ENCODE measurements at places on chromosomes 3 and 15. TPM values are rescaled to one million over a fixed set of nuclear protein-coding genes. Genes with fewer than 3 reads are reported as not detected.

DNA sequence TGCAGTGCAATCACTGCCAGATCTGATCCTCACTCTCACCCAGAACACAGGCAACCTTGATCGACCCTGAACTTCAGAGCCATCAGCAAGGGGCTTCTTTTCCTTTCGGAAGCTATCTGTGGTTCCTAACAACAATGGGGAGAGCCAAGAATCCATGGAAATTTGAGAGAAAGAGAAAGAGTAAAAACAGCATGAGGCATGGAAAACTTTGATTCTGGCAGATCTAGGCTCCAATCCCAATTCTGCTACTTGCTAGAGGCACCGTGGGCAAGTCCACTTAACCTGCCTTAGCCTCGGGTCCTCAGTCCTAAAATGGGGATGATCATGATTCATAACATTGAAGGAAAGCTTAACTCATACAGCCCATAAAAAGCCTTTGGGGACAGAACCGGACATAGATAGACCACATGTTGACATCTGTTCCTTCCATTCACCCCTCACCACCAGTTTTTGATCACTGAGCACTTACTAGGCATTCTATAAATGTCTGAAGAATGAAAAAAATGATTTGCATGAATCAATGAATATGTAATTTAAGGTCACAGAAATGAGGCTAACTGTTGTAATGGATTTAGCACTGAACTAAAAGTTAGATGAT lies 605.7 kb upstream of the CFAP20DC start:
- no peaks in the 10 kb centered on the region for H3K36me3 ChIP-seq
- H3K27ac ChIP-seq = no peak overlapping the region
- H3K4me1 ChIP-seq = no peaks in the 10 kb centered on the region
- no peak for DNase-seq
- H3K4me3 ChIP-seq = no peak overlapping the region

DNA sequence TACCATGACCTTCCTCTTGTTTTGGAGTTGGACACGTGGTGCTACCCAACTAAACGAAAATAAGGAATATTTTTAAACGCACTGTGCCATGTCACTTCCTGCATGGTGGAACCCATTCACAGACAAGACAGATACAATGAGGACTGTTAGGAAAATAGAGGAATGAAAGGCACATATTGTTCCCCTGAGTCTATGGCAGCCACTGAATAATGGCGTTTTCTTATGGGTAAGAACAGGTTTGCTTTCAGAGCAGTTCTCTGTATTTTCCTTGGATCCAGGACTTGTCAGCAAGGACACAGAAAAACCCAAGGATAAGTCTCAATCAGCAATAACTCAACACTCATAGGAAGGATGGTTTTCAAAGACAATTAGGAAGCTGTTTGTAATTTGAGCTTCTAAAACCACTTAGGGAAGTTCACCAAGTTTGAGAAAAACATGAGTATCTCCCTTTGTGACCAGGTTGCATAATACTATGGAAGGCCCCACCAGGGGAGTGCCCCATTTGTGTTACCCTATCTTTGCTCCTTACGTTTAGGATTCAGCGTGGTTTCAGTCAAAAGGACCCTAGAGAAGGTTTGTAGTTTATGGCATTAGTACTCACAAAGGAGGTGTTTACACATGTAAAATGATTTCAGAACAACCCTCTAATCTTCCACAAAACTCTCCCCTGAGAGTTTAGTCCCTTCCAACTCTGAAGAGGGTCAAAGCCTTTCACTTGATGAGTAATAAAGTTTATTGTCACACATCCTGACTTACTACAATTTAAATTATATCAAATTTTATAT lies 487.2 kb upstream of the ATP11B start:
- H3K36me3 ChIP-seq = no peaks in the 10 kb centered on the region
- no peak for DNase-seq
- H3K27me3 ChIP-seq = no peaks in the 10 kb centered on the region
- H3K4me1 ChIP-seq = no peaks in the 10 kb centered on the region
- H3K27ac ChIP-seq = no peak overlapping the region

- no peak overlapping the region for H3K4me3 ChIP-seq
- DNase-seq = no peak
- H3K27ac ChIP-seq = no peak overlapping the region
- peaks cover 12% of the 10 kb centered on the region for H3K27me3 ChIP-seq
- H3K36me3 ChIP-seq = no peaks in the 10 kb centered on the region
Measured at GRCh38 chr15:71057143-71057542, 58.1 kb upstream of the THSD4 start.

DNA sequence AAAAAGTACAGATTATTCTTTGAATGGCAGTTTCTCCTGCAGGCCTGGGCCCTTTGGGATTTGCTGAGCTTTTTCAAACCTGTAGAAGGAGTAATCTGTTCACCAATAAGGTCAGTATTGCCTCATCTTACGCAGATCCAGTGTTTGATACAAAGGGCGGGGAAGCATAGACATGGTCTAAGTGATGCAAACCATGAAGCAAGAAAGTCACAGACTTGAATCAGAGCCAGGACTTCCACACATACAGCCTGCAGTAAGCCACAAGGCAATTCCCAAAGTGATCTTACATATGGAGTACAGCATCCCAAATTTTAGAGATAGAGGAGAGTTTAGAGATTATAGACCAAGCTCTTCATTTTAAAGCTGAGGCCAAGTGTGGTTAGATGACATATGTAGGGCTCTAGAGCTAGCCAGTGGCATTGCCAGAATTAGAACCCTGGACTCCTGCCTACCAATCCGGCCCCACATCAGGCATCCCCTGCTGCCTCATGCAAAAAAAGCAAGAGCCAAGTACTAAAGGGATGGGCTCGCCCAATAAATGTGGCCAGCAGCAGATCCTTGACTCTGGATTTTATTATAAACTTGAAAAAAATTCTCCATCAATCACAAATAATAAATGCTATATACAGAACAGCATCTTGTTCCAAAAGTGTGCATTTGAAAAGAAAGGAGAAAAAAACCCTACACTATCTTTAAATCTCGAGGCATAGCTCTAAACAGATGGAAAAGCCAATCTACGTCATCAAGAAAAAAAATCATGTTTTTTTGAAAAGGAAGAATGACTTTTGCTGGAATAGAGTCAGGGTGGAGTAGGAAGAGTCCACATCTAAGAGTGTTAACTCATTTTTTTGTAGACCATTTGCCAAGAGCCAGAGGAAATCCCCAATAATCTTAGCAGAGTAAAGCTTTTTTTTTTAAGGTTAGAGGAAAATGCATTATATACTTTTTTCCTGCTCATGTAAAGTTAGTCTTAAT lies 24.0 kb downstream of the ABI3BP start:
- H3K27ac ChIP-seq = no peak overlapping the region
- H3K4me3 ChIP-seq = no peak overlapping the region
- no peak for DNase-seq
- no peaks in the 10 kb centered on the region for H3K4me1 ChIP-seq
- no peaks in the 10 kb centered on the region for H3K36me3 ChIP-seq
- no peaks in the 10 kb centered on the region for H3K27me3 ChIP-seq

DNA sequence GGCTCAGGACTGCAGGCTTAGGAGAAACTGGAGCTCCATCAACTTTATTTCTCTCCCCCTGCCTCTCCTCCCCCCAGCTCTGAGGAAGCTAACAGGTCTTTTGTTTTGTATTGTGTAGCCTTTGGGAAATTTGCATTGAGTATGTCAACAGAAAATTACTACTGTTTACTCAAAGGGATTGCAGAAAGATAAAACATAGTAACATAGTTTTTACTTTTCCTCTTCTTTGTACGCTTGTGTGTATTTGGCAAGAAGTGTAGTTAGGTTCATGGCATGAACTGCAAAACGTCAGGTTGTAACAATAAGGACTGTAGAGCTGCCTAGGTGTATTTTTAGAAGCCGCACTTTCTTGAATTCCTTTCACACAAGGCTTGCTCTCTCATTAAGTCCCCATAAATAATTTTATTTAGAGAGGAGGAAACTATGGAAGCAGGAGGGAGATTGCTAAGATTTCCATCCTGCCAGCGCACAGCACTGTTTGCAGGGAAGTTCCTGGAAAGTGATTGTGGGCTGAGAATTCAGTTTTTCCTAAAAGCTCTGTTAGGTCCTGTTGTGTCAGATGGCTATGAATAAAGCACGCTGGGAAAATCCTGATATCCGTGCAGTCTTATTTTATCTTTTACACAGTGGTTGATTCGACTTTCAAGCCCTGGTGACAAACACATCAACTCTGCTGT lies 21.1 kb upstream of the SATB1 start:
- peaks cover 41% of the 10 kb centered on the region for H3K4me1 ChIP-seq
- no peaks in the 10 kb centered on the region for H3K27me3 ChIP-seq
- peak overlapping the region; percentile 99 for H3K27ac ChIP-seq
- no peak for DNase-seq
- H3K4me3 ChIP-seq = peak overlapping the region; percentile 97

DNA sequence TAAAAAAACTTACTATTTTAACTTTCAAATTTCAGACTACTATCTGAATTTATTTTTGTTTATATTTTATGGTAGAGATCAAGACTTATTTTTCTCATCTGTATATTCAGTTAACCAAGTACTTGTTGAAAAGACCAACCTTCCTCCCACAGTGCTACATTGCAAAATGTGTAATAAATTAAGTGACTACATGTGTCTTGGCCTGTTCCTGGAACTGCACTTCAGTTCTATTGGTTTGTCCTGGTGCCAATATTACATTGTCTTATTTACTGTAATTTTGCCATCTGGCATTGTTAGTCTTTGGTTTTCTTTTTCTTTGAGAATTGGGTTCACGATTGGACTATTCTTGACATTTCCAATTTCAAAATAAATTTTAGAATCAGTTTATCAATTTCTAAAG lies 138.4 kb upstream of the KCNMB2 start:
- no peak for DNase-seq
- H3K27me3 ChIP-seq = peaks cover 7% of the 10 kb centered on the region
- no peaks in the 10 kb centered on the region for H3K36me3 ChIP-seq
- no peak overlapping the region for H3K27ac ChIP-seq

DNA sequence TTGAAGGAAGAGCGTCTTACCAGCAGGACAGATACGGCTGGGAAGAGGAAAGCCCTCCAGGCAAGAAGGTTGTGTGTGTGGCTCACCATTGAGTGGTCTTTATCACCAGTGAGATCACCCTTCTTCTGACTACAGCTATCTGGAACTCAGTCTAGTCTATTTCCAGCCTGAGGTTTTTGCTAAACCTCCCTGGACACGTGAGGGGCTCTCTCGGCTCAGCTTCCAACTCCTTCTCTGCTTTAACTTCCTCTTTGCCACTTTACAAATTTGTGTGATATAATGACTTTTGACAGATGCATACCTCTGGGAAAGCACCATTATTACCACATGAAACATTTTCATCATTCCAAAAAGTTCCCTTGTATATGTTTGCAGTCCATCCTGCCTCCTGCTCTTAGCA lies 15.3 kb upstream of the ROPN1 start:
- no peak overlapping the region for H3K4me3 ChIP-seq
- H3K27ac ChIP-seq = no peak overlapping the region
- H3K27me3 ChIP-seq = peaks cover 58% of the 10 kb centered on the region
- H3K36me3 ChIP-seq = no peaks in the 10 kb centered on the region
- DNase-seq = no peak

DNA sequence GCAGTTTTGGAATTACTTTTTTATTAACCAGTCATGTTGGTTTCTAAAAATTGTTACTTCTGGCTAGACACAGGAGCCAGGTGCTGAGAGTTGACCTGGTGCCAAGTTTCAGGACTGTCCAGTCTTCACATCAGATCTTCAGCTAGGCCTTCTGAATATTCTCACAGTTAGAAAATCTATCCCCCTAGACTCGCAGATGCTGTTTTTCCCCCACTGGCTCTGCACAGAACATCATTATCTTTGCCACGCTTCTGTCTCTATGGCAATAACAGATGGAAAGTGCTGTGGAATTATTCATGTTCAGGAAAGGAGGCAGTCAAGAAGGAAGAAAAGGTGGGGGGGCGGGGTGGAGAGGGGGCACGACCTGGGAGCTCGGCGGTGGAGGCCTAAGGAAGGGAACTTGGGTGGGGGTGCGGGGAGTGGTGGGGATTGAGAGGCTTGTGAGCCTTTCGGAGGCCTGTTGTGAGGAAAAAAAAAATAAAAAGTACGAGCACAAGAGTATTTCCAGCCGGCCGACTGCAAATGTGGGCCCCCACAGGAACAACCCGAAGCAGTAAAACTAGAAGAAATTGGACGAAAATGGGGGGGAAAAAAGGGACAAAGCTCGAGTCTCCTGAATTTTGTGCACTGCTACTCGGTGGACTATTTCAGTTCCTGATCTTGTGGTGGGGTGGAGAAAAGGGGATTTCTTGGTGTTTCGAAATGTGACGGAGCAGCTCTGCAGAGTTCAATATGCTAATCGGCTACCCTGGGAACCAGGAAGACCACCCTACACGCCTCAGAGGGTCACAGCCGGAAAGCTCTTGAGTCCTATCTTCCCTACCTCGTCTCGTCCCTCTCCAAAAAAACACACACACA lies 1.5 kb upstream of the SKIL start:
- no peaks in the 10 kb centered on the region for H3K27me3 ChIP-seq
- H3K4me3 ChIP-seq = peak overlapping the region; percentile 70
- peaks cover 19% of the 10 kb centered on the region for H3K36me3 ChIP-seq
- no peak for DNase-seq

SCAMP5 gene
- 0.58 TPM for total RNA-seq

NCEH1 gene
- total RNA-seq = 6.7 TPM

ALG1L2 gene
- total RNA-seq = 0.56 TPM

Measured in activated naive CD8-positive, alpha-beta T cell treated with anti-CD3 and anti-CD28 coated beads for 36 hours (primary cell).